ENCODE measurements at places on chromosomes 12 and 14. TPM values are rescaled to one million over a fixed set of nuclear protein-coding genes. Genes with fewer than 3 reads are reported as not detected.

DNA sequence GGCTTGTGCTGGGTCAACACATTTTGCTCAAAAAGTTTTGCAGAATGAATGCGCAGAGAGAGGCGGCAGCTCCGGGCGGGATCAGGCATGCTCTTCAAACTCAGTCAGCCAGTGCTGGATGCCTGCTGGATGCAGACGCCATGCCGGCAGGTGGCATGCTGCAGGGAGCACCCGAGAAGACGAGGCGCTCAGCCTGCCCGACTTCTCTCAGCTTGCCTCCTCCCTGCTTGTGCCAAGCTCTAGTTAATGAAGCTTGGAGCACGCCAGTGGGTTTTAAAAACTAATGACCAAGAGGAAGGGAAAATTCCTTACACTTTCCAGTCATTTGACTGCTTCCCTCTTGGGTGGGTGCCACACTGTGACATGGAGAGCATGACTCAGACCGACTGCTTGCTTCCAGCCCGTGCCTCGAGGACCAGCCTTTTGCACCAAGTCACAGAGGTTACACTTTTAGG, 39.8 kb downstream of the SLC24A4 start:
- DNase-seq, result no peak

The TAS2R10 gene
- 0.22 TPM for total RNA-seq

- DNase-seq, result no peak
These were observed 17.8 kb downstream of the POMT2 start for GRCh38 chr14:77302926-77303325.

The PRH2 gene
- not detected for total RNA-seq

The VWF gene
- 0.02 TPM for total RNA-seq

The ANKRD52 gene
- 67.0 TPM for total RNA-seq

DNA sequence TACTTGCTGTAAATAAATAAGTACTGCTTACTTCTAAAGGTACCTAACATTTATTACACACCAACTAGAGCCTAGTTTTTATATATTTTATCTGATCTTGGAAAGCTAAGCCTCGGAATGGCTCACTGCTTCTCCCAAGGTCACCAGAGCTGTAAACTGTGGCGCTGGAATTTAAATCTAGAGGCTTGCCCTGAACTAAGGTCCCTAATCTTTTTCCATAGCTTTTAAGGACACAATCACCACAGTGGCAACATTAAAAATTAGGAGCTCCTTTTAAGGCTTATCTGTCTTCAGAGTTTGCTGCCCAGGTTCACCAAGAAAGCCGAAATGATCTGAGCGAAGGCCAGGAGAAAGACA, 670 bp downstream of the CCNB1IP1 start:
- no peak for DNase-seq

DNA sequence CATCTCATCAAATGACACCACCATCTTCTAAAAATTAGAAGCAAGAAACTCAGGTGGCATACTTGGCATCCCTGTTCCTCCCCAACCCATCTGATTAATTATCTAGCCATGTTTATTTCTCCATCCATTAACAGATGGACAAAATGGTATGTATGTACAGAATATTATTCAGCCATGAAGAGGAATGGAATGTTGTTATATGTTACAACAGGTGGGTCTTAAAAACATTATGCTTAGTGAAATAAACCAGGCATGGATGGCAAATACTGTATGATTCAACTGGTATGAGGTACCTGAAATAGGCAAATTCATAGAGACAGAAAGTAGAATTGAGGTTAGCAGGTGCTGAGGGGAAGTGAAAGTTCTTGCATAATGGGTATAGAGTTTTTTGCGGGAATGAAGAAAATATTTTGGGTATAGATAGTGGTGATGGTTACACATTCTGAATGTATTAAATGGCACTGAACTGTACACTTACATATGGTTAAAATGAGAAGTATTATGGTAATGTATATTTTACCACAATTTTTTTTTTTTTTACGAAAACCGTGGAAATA, 17.5 kb downstream of the YY1 start:
- no peak for DNase-seq

The UNC79 gene
- 0.07 TPM for total RNA-seq

All from CD8-positive, alpha-beta memory T cell (primary cell).